Cardiac fibroblast (primary cell): ENCODE measurements at places on chromosomes 16 and 17.

DNA sequence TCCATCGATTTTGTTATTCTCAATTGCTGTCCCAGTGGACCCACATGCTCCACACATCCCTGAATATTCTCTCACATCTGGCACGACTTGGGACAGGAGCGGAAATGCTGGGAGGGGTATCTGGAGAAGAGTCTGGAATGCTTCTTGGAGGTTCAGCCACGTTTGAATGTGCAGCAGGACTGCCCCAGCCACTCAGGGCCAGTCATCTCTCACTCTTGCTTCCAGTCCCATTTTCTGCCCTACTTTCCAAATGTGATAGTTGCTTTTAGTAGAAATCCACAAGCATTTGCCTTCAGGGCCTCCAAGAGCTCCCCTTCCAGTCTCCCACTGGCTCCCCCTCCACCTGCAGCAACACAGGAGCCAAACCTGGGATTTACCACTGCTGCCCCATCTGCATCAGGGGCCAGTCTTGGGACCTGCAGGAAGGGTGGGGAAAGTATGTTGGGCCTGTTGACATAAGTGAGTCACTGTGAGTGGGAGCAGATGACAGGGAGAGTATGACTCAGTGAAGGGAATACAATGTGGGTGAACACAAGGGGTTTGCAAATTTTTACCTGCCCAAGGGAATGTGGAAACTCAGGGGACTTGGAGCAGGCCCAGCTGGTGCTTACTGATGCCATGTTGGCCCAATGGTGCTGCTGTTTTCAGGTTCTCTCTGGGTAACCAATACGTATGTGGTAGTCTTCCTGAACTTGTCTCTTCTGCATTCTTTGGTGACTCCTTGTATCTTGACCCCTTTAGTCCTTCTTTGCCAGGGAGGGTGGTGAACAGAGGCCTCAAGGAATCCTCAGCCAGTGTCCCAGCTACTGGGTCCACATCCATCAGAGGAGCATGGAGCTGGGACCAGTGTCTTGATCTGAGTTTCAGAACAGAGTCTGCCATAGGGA is 78.8 kb upstream of the CRHR1 start:
- DNase-seq = peak; percentile 58

GRCh38 chr17:1989135-1989534 is 36.0 kb downstream of the RTN4RL1 start:
- peak; percentile 80 for DNase-seq

GRCh38 chr16:3879258-3879886 is 1.1 kb downstream of the CREBBP start:
- DNase-seq = peak; percentile 27

- no peak for DNase-seq
Observed at GRCh38 chr17:61565213-61565612, 25.8 kb downstream of the NACA2 start.

DNA sequence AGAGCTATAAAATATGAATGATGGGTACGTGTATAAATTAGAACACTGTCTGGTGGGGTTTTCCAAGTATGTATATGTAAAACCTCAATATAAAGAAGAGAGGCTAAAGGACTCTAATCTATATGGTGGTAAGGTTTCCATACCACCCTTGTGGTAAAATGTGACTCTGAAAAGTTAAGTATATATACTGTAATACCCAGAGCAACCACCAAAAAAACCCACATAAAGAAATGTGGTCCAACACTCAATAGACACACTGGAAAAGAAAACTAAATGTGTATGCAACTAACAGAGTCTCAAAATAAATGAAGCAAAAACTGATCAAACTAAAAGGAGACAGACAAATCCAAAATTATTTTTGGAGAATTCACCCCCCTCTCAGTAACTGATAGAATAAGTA is 72.2 kb downstream of the XPO6 start:
- DNase-seq = no peak

GRCh38 chr17:80416940-80417293 is 1.9 kb downstream of the ENDOV start:
- no peak for DNase-seq

- peak; percentile 36 for DNase-seq
Observed at GRCh38 chr17:76444518-76445311, 8.2 kb downstream of the UBE2O start.

- peak; percentile 93 for DNase-seq
Observed at GRCh38 chr17:29645515-29646051, 22.9 kb upstream of the CORO6 start.

GRCh38 chr16:47676635-47677177 is 215.6 kb downstream of the PHKB start:
- no peak for DNase-seq

- DNase-seq = no peak
Observed at GRCh38 chr16:26692658-26693057, 374.1 kb upstream of the C16orf82 start.

DNA sequence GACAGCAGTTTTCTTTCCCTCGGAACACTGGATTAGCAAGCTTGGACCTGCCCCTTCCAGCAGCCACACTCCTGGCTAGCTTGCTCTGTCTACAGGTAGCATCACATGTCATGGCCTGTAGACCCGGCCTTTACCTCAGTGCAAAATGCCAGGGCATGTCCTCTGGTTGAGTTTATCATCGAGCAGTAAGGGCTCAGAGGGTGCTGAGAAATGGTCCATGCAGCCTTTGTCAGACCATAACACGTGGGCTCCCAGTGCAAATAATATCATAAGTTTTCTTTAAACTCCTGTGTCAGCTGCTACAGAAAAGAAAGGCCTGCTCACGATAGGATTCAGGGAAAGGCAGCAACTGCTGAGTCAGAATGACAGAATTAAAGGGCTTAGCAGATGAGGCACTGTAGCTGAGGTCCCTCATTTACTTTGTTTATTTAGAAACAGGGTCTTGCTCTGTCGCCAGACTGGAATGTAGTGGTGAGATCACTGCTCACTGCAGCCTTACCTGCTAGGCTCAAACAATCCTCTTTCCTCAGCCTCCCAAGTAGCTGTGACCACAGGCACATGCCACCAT is 8.0 kb upstream of the GNA13 start:
- DNase-seq = peak; percentile 51
